Fibroblast of lung (primary cell): ENCODE measurements at places on chromosomes 5 and 9. TPM values are rescaled to one million over a fixed set of nuclear protein-coding genes. Genes with fewer than 3 reads are reported as not detected.

Gene MSMP
- total RNA-seq: not detected in 2 replicates

Gene PCDHB16
- total RNA-seq: 0.51 and 1.5 TPM in 2 replicates

Gene ITK
- total RNA-seq: 0.17 TPM in 1 of 2 replicates, not detected in the other

Gene TMC1
- total RNA-seq: 0.33 TPM in 1 of 2 replicates, not detected in the other

- H3K4me1 ChIP-seq: no peaks in the 10 kb centered on the region
- H3K27me3 ChIP-seq: no peaks in the 10 kb centered on the region
Observed at GRCh38 chr9:14511452-14511851, 181.8 kb downstream of the ZDHHC21 start.

GRCh38 chr9:31912636-31913035 is 471.8 kb upstream of the ACO1 start:
- no peaks in the 10 kb centered on the region for H3K27me3 ChIP-seq
- H3K27ac ChIP-seq: no peak overlapping the region
- no peaks in the 10 kb centered on the region for H3K4me1 ChIP-seq
- no peak overlapping the region for H3K4me3 ChIP-seq
- H3K36me3 ChIP-seq: no peaks in the 10 kb centered on the region

- H3K4me1 ChIP-seq: peaks cover 6% of the 10 kb centered on the region
- DNase-seq: no peak
- H3K27ac ChIP-seq: peak overlapping the region; percentile 75
- H3K27me3 ChIP-seq: no peaks in the 10 kb centered on the region
- H3K4me3 ChIP-seq: no peak overlapping the region
- H3K36me3 ChIP-seq: no peaks in the 10 kb centered on the region
Observed at GRCh38 chr9:91208419-91208745, 153.3 kb downstream of the AUH start.

DNA sequence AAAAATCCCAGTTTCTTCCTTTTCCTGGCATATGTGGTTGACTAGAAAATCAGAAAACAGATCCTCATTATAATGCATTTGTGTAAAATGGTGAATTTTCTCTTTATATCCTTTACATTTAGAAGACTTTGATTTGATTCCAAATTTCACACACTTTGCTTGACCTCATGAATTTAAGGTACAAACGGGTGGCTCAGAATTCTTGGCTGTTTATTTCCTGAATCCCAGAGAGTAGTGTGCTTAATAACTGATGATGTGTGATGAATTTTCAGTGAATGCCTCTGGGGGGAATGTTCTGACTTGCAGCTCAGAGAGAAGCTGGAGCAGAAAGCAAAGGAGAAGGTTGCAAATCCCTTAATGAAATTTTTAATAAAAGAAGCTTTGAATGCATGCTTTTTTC is 126.8 kb downstream of the SPATA31D1 start:
- H3K4me1 ChIP-seq: no peaks in the 10 kb centered on the region
- no peak overlapping the region for H3K27ac ChIP-seq
- H3K27me3 ChIP-seq: no peaks in the 10 kb centered on the region

DNA sequence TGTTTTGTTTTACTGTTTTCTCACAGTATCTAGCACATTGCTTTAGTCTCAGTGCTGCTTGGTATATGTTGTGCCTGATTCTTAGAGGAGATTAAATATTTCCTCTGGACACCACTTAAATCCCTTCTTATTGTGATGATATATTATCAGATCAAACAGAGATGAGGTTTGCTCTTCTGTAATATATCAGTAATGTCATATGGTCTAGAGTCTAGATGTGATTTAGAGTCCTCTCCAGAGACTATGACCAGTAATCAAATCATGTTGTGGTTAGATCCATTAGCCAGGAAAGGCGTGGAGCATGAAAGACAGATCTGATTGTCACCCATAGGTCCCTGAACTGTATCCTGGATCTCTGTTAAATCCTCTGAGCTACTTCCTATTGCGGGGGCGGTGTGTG is 24.4 kb downstream of the CAMK4 start:
- no peak for DNase-seq
- H3K4me1 ChIP-seq: no peaks in the 10 kb centered on the region
- no peaks in the 10 kb centered on the region for H3K36me3 ChIP-seq
- no peak overlapping the region for H3K27ac ChIP-seq

DNA sequence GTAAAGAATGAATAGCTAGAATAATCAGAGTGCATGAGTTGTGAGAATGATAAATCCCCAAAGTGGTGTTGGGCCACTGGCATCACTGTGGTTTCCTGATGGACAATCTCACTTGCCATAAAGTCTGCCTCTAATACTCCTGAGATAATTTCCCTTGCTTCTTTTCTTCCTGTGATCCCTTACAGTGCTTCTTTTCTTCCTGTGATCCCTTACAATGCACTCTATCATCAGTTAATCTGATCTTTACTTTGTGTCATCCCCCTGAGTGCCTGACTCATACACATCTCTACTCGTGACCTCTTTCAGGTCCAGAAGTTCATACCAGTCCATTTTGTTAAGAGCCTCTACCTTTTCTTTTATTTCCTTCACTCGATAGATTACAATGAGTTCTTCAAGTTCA is 418.3 kb downstream of the HCN1 start:
- no peaks in the 10 kb centered on the region for H3K36me3 ChIP-seq
- no peaks in the 10 kb centered on the region for H3K27me3 ChIP-seq
- H3K4me3 ChIP-seq: no peak overlapping the region
- no peaks in the 10 kb centered on the region for H3K4me1 ChIP-seq
- no peak for DNase-seq
